Stimulated activated CD8-positive, alpha-beta memory T cell treated with anti-CD3 and anti-CD28 coated beads, Interleukin-2, amount 100 ng/mL, for 48 hours (primary cell): ENCODE measurements at places on chromosomes 6 and 20.

GRCh38 chr6:152380351-152380767, 256.8 kb downstream of the SYNE1 start:
- DNase-seq = no peak

GRCh38 chr6:116449565-116449964, 11.6 kb upstream of the CALHM6 start:
- no peak for DNase-seq

DNA sequence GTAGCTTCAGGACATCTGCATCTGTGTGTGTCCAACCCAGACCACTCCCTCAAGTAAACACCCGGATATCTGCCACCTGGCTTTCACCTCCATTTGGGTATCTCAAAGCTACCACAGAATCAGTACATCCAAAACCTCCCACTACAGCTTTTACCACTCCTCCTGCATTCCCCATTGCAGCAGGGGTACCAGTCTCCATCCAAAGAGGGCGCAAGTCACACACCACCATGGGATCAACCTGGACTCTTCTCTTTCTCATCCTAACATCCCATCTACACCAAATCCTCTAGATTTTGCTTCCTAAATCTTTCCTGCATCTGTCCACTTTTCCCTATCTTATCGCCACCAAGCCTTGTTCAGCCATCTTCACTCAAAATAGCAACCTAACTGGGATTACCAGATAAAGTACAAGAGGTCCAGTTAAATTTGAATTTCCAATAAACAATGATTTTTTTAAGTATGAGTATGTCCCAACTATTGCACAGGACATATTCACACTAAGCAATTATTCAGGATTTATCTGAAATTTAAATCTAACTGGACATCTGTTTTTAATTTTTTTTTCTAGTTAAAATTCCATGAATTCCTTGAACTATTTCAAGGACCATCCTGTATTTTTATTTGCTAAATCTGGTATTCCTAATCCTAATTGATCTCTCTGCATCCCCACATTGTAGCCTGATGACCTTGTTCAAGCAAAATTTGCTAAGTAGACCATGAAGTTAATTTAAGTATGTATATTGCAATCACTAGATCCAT, 164.3 kb upstream of the MLN start:
- DNase-seq = no peak

- peak; percentile 47 for DNase-seq
Observed at GRCh38 chr20:63178889-63179686, 36.8 kb downstream of the YTHDF1 start.

- DNase-seq = no peak
Observed at GRCh38 chr6:167328086-167328485, 3.2 kb downstream of the TTLL2 start.

- DNase-seq = no peak
Observed at GRCh38 chr6:39206250-39206721, 23.0 kb downstream of the KCNK5 start.

DNA sequence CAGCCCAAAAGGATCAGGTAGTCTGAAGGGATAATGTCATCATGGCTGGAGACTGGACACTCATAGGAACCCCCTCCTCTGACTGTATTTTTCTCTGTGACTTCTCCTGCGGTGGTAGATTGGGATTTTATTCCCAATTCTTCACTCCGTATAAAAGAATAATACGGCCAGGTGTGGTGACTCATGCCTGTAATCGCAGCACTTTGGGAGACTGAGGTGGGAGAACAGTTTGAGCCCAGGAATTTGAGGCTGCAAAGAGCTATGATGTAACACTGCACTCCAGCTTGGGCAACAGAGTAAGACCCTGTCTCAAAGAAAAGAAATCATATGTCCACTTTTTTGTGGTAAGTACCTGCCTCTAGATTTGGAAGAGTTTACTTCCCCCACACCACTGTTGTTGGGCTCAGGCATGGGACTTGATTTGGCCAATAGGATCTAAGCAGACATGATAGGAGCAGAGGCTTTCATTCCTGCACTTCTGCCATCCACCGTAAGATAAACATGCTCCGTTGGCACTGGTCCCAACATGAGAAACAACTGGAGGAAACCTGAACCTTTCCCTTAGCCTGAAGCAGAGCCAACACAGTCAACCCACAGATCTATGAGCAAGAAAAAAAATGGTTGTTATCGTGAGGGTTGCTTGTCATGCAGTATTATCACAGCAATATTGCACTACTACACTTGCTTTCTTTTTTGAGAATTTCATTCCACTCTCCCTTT, 82.0 kb downstream of the JPH2 start:
- DNase-seq = no peak

DNA sequence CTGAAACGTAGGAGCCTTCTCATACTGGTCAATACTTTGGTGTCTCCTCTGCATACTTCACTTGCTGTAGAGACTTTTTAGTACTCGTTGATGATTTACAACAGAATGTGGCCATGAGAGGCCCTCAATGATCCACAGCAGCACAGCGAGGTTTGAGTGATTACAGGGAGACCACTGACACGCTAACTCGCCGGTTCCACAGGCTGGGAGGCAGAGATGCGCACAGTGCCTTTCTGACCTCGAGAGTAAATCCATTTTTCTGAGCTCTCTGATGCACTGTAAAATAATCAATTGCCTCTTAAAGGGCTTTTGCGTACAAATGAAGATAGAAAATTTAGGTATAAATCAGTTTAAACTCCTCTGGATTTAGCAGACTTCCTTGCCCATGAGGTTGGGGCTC, 56.2 kb upstream of the TBC1D7 start:
- no peak for DNase-seq

- no peak for DNase-seq
Observed at GRCh38 chr6:43627008-43627825, 1.8 kb downstream of the GTPBP2 start.

DNA sequence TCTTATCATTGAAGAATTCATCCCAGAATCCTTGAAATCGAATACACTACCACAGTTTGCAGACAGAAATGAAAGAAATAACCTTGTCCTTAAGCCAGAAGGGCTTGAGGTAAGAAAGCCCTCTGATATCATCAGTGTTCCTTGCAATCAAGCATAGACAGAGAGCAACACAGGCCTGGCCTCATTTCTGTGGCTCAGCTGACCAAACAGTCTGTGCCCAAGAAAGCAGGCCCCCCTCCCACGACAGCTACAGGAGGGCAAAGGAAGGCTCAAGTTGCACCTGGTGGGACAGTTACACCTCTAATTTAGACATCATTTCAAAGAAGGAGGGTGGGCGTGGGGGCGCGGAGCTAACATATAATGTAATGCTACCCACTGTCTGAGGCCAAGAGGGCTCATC, 21.6 kb downstream of the KIF16B start:
- DNase-seq = no peak
